T-helper 1 cell (primary cell): ENCODE measurements at places on chromosomes 6 and 20.
A peak's percentile ranks its signal among the peaks of the same experiment; 100 is the strongest.

- DNase-seq = no peak
Observed at GRCh38 chr20:33589059-33589458, 73.1 kb upstream of the C20orf144 start.

- no peak for DNase-seq
Observed at GRCh38 chr6:153594871-153595270, 444.2 kb upstream of the OPRM1 start.

- DNase-seq = no peak
Observed at GRCh38 chr6:126176282-126176681, 163.6 kb upstream of the CENPW start.

DNA sequence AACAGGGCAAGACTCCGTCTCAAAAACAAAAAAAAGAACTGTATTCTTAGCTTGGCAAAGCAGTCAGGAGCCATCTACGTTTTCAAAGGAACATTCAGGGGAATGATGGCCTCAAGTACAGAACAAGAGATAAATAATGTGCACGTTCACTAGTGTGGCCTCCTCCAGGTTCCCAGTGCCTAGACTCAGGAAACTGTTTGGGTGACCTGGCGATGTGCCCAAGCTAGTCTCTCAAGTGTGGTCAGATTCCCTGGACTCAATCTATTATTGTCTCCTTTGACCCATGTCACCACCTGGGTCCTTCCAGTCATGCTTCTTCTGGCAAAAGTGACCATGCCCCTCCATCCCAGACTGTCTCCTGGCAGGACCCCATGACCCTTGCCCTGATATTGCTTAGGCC is 23.7 kb downstream of the TRAF3IP2 start:
- DNase-seq = no peak

GRCh38 chr6:169499848-169500247 is 202.0 kb downstream of the WDR27 start:
- no peak for DNase-seq

GRCh38 chr20:635028-635892 is 17.7 kb downstream of the SRXN1 start:
- no peak for DNase-seq

DNA sequence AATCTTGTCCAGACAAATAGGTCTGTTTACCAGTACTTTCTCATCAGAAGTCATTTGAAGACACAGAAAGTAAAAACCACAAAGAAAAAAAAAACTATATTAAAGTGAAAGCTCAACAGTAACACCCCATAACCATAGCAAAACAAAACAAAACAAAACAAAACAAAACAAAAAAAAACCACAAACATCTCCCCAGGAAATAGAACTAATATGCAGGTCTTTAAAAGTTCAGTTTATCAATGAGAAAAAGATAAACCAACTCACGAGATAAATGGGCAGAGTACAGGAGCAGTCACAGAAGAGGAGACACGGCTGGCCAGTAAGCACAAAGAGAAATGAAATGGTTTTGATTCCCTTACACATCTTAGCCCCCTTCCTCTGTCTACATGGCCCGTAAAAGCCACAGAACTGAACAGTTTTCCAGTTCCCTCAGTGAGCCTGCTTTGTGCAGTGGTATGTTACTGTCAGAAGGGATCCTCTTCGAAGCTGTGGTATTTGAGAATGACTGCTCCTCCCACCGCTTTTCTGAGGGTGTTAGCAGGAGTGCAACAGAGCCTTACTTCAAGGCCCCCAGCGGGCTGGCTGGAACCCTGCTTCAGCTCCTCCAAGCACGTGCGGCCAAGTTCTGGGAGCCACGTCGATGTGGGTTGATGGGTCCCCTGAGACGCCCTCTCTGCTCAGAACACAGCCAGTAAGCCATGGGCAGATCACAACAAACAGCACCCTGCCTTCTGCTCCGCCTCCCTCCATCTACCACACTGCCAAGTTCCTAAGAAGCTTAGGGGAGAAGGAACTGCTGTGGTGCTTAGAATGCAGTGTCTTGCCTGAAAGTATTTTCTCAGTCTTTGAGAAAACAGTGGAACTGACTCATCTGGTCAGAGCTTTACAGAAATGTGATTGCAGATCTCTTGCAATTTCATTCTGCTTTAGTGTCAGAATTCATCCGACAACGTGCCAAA is 14.0 kb downstream of the UST start:
- peak; percentile 25 for DNase-seq

DNA sequence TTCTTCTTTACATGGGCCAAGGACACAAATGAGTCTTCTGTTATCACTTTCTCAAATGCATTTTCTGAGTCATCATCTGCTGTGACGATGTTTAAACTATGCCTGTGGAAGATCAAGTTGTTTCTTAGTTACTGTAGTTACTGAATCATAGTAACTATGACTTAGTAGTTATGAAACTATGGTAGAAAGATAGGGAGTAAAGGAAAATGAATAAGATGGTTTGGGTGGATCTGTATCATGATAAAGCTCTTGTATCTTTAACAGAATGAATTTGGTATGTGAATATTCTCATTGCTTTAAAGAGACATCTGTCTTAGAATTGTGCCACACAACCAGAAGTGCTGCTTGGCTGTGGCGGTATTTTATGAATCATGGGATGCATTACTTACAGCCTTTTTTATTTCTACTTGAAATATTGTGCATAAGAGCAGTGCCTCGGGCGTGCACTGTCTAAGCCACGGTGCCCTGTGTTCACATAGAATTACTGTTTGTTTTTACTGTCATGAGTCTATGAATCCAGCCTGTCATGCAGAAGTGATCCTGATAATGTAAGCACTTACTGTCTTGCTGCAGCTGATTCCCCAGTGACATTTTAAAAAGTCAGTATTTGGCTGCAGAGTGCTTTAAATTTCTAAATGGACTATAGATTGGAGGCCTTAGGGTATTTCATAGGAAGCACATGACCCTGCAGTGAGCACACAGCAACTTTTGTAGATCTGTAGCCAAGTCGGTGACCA is 215.2 kb downstream of the TMEM242 start:
- no peak for DNase-seq

DNA sequence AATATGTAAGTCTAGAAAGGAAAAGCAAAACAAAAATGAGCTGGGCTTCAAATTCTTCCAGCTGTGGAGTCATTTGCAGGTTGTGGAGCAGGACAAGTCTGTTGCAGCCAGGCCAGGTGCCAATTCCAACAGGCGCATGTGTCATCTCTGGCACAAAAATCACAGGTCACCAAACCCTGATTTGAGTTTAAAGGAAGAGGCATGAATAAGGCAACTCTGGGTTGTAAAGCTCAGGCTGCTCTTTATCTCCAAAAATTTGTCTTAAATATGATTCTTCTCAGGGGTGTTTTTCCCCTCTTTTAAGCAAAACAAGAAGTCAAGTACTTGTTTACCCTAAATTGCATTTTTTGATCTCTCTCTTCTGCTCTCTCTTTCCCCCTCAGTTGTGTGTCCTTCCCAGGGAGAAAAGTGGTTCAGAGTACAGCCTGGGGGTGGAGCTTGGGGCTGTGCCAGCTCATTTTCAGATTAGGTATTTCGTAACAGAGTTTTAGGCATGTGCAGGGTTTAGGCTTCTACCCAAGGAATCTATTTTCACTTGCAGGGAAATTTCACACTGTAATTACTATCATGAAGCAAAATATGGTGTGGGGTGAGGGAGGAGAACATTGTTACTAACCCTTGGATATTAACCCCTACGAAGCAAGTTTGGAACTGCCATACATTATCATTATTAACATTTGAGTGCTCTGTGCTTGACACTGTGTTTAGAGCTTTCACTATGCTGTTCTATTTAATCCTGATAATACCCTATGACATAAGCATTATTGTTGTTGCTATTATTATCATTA is 8.3 kb upstream of the NCOA3 start:
- DNase-seq = no peak

DNA sequence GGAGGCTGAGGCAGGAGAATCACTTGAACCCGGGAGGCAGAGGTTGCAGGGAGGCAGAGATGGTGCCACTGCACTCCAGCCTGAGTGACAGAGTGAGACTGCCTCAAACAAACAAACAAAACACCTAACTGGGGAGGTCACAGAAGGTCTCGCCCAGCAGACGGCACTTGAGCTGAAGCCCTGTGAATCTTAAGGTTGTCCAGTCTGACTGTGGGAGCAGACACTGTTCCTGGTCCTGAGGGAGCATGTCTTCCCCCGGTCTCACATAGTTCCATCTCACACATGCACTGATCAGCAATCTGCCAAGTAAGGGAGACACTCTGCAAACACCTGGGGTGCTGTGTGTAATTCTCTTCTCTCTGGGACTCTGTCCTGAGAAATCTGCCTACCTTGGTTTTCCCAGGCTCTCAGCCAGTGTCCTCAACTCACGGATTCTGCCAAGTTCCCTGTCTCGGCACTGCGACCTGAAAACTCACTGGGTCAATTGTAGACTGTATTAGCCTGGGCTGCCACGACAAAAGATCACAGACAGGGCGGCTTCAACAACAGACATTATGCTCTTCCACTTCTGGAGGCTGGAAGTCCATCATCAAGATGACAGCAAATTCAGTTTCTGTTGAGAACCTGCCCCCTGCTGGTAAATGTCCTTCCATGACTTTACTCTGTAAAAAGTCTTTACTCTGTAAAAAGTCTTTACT is 94.3 kb downstream of the JPH2 start:
- no peak for DNase-seq

DNA sequence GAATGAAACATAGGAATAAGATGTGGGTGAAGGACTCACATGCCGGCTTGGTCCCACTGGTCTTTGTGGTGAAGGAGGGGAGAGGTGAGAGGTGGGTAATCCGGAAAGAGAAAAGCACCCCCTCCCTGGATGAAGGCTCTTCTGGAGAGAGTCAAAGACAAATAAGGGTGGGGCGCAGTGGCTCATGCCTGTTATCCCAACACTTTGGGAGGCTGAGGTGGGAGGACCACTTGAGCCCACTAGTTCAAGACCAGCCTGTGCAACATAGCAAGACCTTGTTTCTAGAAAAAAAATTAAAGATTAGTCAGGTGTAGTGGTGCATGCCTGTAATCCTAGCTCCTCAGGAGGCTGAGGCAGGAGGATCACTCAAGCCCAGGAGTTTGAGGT is 3.1 kb downstream of the LTB start:
- no peak for DNase-seq

GRCh38 chr20:17664025-17664633 is 17.9 kb downstream of the RRBP1 start:
- DNase-seq = no peak
